Stimulated activated CD4-positive, alpha-beta T cell treated with anti-CD3 and anti-CD28 coated beads, Interleukin-15, amount 100 ng/mL, for 1 hour (primary cell): ENCODE measurements at places on chromosomes 12 and 14.

GRCh38 chr12:67472539-67472938 lies 176.0 kb upstream of the DYRK2 start:
- DNase-seq = no peak

DNA sequence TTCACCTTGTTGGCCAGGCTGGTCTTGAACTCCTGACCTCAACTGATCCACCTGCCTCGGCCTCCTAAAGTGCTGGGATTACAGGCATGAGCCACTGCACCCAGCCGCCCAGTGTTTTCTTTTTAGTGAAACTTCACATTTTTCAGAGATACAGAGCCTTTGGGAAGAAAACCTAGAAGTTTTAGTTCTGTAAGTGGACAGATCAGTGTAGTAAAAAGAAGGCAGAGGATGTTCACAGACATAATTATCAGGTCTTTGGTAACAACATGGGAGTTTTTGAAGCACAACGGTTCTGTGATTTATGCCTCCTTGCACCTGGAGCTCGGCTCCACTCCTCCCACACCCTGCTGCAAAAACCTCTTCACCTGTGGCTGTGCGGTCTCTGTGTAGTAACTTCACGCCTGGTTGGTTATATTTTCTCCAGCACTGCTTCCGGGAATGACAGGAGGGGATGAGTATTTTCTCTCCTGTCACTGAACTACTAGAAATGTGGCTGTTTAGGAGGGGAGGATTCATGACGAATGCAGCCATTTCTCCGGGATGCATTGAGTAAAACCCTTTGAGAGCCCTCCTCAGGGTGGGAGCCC lies 67.0 kb downstream of the ARF6 start:
- no peak for DNase-seq

DNA sequence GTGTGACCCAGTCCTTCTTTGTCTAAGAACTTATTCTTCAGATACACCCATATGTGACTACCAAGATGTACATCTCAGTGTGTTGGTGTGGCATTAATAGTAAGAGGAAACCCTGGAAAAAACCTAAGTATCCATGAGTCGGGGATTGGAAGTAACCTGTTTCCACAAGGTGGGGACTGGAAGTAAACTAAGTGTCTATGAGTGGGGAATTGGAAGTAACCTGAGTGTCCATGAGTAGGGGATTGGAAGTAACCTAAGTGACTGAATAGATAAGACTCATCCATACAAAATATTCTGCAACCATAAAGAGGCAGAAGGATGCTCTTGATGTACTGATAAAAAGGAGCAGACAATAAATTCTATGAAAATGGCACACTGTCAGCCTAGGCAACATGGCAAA lies 184.7 kb downstream of the PHETA1 start:
- DNase-seq = no peak

DNA sequence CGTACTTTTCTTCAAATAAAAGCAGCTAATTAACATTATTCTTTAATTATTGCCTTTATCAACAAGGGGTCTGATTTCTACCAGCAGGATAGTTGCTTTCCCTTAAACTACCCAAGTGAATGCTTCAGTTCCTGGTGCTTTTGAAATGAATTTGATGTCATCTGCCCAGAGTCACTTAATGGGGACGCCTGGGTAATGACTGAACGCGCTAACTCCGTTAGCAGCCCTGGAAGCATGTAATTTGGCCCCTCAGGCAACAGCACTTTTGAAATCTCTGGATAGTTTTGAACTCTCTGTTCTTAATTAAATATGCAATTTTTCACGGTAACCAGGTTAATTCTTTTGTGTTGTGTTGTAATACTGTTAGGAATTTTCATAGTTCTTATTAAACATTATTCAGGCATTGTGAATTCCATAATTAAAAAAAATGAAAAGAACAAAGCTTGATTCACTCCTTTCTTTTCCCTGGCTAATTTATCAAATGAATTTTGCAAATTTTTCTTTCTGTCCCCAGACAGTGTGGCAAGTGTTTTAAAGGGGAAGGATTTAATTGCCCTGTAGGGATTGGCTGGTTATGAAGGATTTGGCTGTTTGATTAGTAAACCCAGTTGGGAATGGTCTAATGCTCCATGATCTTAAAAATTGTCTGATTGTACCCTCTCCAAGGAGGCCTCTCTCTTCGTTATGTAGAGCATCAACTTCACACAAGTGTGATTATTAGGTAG lies 137.5 kb upstream of the MYL2 start:
- DNase-seq = no peak

DNA sequence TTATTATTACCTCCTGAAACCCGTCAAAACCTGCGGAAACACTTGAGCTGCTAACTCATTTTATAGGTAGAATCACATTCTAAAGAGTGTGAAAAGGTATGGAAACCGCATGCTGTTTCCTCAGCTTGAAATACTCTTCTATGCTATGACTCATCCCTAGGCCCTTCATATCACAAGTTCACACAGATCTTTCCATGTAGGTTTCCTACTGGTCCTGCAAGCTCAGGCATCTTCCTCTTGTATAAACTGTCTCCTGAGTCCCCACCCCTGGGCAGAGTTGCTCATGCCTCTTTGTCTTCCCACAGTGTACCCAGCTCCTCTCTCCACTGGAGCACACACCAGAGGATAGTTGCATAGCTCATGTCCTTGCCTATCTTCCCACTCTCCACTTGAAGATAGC lies 84.7 kb downstream of the CMAS start:
- no peak for DNase-seq

- no peak for DNase-seq
These were observed 155.7 kb upstream of the ATXN7L3B start for GRCh38 chr12:74381958-74382357.

GRCh38 chr14:30069536-30069935 lies 141.9 kb upstream of the PRKD1 start:
- DNase-seq = no peak

DNA sequence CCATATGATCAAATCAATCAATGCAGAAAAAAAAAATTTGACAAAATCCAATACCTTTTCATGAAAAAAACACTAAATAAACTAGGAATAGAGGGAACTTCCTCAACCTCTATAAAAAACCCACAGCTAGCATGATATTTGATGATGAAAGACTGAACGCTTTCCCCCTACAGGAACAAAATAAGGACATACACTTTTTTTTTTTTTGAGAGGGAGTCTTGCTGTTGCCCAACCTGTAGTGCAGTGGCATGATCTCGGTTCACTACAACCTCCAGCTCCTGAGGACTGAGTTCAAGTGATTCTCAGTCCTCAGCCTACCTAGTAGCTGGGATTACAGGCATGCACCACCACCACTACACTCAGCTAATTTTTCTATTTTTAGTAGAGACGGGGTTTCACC lies 17.9 kb upstream of the CAMKK2 start:
- DNase-seq = no peak

DNA sequence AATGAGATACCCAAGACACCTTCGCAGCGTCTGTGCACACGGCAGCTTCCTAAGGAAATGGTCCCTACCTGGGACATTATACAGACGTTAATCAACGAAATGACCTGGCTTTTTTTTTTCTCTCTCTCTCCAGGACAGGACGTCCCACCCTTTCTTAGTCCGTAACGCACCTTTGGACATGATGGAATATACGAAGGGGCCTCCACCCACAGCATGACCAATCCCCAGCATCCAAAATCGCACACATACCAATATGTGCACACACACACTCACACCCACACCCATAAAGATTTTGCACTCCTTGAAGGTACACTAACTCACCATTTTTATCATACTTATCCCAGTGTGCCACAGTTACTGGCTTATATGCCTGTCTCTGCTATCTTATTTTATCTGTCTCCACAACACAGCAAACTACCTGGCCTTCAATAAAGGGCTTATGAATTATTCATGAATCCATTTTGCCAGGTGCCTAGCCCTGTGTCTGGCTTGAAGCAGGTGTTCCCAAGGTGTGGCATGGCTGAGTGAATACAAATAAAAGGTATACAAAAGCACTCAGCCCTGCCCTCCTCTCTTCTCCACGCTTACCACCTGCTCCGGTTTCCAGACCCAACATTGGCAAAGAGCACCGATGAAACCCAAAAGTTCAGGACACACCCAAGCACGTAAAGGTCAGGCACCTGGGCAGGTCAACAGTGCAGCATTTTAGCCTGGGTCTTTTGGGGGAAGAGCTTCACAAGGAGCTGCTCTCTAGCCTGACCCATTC lies 2.2 kb downstream of the SCNN1A start:
- DNase-seq = no peak

- no peak for DNase-seq
These were observed 82.8 kb downstream of the TNFAIP2 start for GRCh38 chr14:103206023-103206481.

DNA sequence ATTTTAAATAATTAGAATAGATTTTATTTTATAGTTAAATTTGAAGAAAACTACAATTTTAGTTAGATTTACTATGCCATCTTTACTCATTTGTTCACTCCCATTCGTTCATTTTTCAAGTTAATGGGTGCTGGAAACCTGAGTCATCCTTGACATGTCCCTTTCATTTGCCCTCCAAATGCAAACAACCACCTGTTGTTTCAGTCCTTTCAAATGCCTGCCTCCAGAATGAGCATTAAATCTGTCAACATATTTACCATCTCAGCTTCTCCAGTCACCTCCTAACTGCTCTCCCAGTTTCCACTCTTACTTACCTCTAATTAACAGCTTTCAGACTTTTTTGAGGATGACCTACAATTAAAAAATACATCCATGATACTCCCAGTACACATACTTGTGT lies 375.5 kb downstream of the RAD51B start:
- DNase-seq = no peak
